ENCODE measurements at places on chromosomes 3 and 15.

GRCh38 chr3:128098234-128098633 is 25.4 kb downstream of the RUVBL1 start:
- DNase-seq, result no peak

- DNase-seq, result no peak
Measured at GRCh38 chr3:31596176-31596575, 63.5 kb downstream of the STT3B start.

GRCh38 chr3:130677343-130677742 is 69.3 kb downstream of the PIK3R4 start:
- DNase-seq, result no peak

- DNase-seq, result no peak
Measured at GRCh38 chr3:59567661-59568060, 517.8 kb upstream of the CFAP20DC start.

DNA sequence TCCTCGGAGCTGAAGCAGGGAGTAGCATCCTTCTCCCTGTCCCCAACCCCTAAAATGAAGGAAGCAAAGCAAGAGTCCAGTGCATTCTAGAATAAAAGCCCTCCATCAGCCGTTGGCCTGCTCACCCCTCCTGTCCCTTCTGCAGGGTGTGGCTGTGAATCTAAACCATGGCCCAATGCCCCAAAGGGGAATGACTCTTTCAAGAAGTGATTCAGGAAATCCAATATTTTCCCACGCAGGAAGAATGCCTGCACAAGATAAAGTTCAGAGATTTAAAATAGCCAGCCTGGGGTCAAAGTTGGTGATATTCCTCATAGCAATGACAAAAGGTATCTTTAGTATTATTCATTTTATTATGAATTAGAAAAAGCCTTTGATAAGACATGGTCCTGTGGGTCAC is 38.5 kb downstream of the SLCO2A1 start:
- no peak for DNase-seq

- DNase-seq, result no peak
Measured at GRCh38 chr3:130490241-130490640, 26.7 kb upstream of the COL6A6 start.

- DNase-seq, result no peak
Measured at GRCh38 chr3:39098473-39099000, 8.9 kb downstream of the GORASP1 start.

DNA sequence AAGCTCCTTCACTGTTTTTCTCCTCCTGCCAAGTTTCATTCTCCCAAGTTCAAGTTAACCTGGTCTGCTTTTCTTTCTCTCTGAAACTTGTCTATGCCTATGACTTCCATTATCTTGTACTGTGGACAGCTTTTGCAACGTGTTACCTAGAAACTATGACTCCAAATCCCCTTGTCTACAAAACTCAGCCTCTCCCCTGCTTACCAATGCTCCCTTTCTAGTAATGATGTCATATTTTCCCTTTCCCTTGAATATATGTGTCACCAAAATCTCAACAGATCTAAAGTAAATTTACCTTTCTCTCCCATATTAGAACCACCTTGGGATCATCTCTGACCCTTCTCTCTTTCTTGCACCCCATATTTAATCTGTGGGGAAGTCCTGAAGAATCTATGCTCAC is 10.5 kb upstream of the ABHD2 start:
- DNase-seq, result no peak

GRCh38 chr3:113743006-113743630 is 2.9 kb downstream of the NAA50 start:
- no peak for DNase-seq

DNA sequence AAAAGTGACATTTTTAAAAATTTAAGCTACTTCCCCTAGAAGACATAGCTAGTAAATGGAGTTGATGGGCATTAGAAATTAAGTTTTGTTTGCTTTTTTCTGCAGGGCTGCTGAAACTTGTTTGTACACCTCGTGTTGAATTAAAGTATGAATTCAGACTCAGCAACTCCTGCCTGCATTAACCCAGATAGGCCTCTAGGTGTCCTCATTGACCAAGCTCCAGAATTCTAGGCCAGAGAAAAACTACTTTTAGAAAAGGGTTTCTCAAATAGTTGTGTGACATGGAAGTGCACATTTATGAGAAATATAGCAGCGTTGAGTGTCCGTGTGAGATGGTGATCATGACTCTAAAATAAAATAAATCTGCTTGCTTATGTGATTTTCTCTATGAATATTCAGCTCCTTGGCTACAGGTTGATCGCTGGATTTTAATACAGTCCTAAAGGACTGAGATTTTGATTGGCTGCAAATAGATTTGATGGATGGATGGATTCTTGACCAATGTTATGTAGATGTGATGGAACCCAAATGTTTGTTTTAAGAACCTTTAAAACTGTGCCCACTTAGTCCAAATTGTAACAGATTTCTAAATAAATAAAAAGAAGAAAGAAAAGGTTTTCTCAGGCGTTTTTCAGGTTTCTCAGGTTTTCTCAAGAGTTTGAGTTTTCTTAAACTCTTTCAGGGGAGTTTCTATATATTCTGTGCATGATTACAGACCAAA is 39.4 kb upstream of the LMOD3 start:
- DNase-seq, result no peak

- DNase-seq, result no peak
Measured at GRCh38 chr3:150472421-150472820, 64.3 kb downstream of the TSC22D2 start.

DNA sequence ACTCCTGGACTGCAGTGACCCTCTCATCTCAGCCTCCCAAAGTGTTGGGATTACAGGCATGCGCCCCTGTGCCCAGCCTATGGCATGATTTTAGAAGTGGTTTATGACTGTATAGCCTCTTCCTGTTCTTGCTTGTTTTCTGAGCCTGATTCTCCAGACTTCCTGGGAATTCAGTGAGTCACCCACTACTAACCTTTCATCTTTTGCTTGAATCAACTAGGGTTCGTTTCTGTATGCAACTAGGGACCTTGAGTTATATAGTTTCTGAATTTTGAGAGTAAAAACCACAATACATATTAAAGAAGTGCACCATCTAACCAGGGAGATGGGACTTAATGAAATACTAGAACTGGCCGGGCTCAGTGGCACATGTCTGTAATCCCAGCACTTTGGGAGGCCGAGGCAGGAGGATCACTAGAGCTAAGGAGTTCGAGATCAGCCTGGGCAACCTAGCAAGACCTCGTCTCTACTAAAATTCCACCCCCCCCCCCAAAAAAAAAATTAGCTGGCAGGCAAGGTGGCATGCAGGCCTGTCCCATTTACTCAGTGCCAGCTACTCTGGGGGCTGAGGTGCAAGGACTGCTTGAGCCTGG is 76.0 kb downstream of the ZNF609 start:
- DNase-seq, result no peak

GRCh38 chr15:65132878-65133547 is 595 bp downstream of the PDCD7 start:
- DNase-seq, result no peak

DNA sequence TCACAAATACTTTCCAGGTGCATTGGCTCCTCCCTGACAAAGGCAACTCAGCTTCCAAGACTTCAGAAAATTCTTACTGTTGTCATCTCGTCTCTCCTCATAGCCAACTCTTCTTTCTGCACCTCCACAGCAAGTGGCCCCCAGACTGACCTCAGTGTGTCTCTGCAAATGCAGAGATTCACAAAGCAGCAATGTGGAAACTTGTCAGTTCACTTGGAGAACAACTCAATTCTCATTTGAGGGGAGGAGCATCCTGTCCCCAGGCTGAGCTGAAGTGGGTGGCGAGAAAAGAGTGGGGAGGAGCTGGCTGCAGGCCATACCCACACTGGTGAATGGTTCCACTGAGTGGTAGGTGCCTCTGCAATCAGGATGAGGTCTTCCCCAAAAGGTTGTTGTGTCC is 248.7 kb upstream of the IL12A start:
- no peak for DNase-seq

DNA sequence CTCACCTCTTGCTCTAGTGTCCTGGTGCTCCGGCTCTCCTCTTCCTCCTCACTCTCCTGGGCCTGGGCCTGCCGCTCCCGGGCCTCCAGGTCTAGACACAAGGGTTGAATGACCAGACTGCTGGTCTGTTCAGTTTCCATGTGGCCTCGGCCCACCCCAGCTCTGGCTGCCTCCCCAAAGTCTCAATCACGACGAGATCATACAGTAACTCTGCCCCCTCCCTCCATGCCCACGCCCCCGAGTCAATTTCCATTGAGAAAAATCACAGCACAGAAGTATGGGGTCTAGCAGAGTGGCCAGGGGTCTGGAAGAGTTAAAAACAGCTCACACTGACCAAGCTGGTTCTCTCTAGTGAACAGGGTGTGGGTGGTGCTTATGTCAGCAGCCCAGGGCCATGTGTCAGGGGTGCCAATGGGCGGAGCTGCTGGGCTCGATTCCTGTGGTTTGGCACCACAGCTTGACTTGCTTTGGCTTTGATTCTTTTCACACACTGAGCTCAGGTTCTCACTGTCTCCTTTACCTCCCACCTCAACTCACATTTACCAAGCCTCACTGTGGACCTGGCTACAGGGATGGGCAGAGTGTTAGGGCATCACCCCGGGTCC is 6.9 kb downstream of the C15orf62 start:
- DNase-seq, result no peak

GRCh38 chr3:27729748-27730611 is 7.9 kb upstream of the EOMES start:
- no peak for DNase-seq

GRCh38 chr3:182508919-182509711 is 284.2 kb upstream of the ATP11B start:
- no peak for DNase-seq

DNA sequence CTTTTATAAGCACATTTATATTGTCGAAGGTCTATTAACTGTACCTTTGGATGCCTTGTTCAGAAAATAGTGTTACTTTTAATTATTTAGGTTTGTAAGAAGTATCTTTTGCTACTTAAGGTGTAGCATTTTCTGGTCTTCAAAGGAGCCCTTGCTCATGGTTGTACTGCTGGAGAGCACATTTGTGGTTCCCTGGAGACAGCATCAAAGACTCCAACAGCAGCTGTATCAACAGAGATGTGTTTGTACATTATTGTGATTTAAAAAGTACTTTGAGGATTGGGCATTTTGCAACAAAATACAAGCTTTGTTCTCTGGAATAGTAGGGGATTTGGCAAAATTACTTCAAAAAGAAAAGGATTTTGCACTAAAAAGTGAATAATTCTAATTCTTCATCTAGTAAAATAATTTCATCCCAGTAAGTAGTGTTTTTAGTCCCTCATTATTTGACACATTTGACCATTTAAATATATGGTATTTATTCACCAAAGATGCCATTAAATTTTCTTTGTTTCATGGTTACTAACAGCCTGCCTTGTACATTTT is 16.5 kb downstream of the TBC1D23 start:
- no peak for DNase-seq

DNA sequence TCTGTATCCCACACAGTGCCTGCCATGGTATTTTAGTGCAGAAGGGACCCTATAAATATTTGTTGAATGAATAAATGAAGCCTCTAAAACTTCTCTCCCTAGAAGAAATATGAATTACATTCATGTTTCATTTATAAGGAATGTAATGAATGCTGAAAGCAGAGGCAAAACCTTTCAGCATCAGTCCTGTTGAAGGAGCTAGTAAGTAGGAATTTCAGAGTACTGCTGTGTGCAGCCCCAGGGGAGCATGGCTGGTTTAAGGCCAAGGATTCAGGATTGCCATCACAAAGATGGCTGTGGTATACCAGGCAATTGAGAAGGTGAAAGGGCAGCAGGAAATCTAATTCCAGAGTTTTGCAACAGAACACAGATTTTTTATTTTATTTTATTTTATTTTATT is 1131.4 kb downstream of the IGSF11 start:
- DNase-seq, result no peak

DNA sequence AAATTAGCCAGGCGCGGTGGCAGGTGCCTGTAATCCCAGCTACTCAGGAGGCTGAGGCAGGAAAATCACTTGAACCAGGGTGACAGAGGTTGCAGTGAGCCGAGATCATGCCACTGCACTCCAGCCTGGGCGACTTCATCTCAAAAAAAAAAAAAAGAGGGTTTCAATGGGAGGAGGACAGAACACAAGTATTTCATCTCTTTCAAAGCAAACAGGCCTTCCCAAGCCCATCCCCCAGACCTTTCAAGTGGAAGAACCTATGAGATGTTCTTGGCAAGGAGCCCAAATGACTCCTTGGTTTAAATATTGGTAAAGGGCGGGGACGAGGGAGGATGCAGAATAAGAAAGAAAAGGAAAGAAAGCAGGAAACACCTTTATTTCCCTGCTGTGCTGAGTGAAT is 62.2 kb upstream of the MCF2L2 start:
- DNase-seq, result no peak

DNA sequence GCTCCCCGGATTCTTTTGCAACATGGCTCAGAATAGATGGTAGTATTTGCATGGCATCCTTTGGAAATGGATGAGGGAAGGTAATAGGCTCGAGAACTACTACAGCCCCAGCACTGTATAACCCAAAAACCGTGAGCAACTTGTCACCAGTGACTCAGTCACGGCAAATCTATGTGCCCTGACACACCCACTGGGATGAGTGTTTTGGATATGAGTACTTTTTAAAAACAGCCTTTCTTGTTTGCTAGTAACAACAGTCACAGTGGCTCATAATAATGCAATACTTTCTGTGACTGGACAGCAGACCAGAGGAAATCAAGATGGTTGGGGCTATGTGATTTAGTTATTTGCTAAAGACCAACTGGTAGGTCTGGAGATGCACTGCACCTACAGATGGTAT is 299.6 kb downstream of the ULK4 start:
- DNase-seq, result no peak

DNA sequence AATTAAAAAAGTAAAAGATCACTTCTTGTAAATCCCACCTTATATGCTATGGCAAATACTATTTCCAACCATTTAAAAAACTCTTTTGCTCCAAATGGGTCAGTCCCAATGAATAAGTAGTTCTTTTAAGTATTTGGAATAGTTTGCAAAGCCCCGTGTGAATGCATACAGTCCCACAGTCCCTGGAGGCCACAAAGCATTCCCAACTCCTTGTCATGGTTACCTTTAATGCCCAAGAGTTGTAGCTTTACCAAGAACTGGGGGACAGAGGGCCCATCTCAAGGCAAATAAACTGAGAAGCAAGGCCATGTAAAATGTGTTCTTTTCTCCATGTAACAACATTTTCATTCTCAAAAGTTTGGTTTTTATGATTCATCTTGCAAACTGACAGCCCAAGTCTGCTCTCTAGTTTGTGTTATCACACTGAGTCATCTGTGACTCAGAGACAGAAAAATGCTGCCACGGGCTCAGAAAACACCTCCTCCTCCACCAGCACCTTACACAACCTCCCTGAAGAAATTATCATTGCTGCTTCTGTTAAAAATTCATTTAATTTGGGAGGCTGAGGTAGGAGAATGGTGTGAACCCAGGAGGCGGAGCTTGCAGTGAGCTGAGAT is 336.2 kb downstream of the ERC2 start:
- DNase-seq, result peak; percentile 7

DNA sequence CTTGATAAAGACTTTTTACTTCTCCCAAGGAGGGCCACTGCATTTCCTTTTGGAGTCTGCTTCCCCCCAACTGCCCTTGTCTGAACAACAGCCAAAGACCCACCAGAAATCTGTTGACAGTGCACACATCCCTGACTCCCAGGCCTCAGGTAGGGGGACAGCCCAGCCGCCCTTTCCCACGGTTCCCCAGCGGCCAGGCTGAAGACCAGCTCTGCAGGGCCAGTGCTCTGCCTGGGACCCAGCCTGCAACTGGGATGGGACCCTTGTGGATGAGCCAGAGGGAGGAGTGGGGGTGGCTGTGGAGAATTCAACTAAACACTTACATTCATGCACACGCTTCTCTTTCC is 8.1 kb upstream of the PRR23E start:
- DNase-seq, result no peak

Measured in anterior cingulate cortex (tissue), 58 donors.